GM23248 (cell line): ENCODE measurements at places on chromosomes 12 and 14. TPM values are rescaled to one million over a fixed set of nuclear protein-coding genes. Genes with fewer than 3 reads are reported as not detected.

ATXN2 gene
- 15.0 and 19.2 TPM in 2 replicates for total RNA-seq

NRXN3 gene
- 0.11 TPM in 1 of 2 replicates, not detected in the other for total RNA-seq

GLIPR1 gene
- 272 and 303 TPM in 2 replicates for total RNA-seq

GOLT1B gene
- 73.0 and 73.3 TPM in 2 replicates for total RNA-seq

SLC2A13 gene
- 8.1 and 9.2 TPM in 2 replicates for total RNA-seq

CIROP gene
- total RNA-seq: not detected in 2 replicates

OLR1 gene
- 6.3 and 6.8 TPM in 2 replicates for total RNA-seq

CSRNP2 gene
- total RNA-seq: 21.4 and 22.0 TPM in 2 replicates

TEAD4 gene
- total RNA-seq: 13.6 and 14.8 TPM in 2 replicates
